ENCODE measurements at places on chromosomes 12 and 14.
A peak's percentile ranks its signal among the peaks of the same experiment; 100 is the strongest.

GRCh38 chr12:116692605-116693004 is 45.3 kb downstream of the SPRING1 start:
- DNase-seq, result no peak

DNA sequence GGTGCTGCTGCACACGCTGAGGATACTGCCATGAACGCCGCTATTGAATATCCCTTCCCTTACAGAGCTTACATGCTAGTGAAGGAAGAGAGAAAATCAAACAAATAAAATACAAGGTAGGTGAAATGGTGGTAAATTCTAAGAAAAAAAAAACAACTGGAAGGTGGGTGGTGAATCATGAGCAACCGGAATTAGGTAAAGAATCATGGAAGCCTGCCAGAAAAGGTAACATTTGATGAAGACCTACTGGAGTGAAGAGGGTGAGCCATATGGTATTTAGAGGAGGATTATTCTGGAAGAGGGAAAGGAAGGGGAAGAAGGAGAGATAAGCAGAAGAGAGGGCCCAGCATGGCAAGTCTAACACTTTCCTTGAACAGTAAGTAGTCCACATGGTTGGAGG is 76.1 kb downstream of the LRIG3 start:
- DNase-seq, result no peak

DNA sequence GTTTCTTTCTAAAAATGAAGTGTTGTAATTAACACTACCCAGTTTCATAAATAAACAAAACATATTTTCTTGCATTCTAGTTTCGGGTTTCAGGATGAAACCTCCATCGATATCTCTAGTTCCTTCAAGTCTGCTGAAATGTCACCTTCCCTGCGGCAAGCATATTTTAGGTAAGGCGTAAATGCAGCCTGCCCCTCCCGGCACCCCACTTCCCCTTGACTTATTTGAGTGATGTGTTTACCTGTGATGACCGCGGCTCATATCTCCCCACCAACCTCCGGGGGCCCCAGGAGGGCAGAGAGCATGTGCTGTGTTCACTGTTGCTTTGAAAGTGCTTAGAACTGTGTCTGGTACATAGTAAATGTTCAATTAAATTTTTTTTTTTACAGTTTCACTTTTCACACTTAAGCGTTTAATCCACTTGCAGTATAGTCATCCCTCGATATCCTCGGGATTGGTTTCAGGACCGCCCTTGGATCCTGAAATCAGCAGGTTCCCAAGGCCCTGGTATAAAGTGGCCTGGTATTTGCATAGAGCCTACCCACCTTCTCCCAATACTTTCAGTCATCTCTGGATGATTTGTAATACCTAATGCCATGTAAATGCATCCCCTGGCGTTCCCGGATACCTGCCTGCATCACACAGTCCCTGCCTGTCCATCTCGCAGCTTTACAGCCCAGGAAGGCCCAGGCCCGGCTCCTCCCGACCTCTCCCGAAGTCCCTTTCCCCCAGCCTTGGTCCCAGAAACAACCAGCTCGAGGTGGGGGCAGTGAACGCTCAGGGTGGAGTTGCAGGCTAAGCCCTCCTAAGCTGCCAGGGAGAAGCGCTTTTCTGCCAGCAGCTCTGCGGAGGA is 40.2 kb upstream of the FBRSL1 start:
- no peak for DNase-seq

DNA sequence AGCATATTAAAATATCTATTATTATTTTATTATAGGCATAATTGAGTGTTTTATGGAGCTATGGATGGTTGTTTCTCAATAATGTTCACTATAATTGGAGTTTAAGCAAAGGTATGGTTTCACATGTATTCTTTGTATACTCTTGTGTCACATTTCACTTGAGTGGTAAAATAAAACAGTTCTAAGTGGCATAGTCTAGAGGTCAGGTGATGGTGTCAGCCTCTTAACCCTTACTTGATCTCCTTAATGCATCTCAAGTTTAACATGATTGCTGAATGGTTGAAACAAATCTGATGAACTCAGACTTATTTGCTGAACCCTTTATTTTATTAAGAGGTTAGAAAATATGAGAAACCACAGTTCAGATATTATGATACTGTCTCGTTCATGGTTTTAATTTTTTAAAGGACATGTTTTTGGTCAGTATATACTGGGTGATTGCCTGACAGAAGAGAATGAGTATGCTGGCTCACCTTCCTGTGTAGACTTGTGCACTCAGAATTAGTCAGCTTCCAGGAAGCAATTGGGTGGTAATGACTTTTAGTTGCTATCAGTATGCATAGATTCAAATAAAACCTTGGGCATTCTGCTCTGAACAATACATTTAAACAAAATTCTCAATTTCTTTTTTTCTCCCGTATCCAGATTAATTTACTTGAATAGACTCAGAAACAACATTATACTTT is 464.6 kb downstream of the PCNX1 start:
- no peak for DNase-seq

DNA sequence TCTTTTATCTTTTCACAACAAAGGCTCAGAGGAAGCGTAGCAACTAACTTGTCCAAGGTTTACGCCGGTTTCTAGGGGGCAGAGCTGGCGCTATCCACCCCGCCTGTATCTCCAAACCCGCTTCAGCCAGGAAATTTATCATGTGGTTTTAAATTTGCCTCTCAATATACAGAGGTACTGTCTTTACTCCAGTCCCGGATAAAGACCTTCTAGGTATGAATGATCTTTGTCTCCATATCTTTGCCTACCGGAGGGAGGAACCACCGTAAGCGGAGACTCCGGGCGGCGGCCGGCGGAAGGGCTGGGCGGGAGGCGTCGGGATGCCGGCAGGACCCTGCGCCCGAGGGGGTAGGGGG is 693 bp upstream of the RIMKLB start:
- peak; percentile 40 for DNase-seq

DNA sequence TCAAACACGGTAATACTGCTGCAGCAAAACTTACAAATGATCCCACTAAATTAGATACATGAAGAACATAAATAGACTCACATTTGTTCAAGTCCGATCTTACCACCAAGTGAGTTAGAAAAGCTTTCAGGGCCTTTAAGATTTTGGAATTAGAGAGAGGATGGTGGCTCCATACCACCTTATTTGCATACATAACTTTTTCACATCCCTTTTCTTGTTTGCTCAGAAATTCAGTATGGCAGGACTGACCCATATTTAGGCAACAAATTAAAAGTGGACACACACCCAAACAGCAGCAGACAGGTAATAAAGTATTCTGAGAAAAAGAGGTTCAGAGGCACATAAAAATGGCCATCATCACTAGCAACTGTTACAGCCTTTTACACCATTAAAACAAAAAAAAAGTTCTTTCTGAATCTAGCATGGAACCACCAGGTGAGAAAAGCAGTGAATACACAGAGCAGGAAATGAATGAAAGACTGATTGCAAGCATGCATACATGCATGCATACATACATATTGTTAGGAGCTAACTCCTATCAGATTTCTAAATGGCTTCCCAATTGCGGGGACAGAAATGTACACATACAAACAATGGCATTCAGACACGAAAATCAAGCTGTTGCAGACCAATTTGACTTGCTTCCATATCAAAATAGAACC is 23.3 kb downstream of the STXBP6 start:
- DNase-seq, result no peak

GRCh38 chr14:96631621-96632362 is 129.6 kb downstream of the PAPOLA start:
- no peak for DNase-seq
